Activated T-cell treated with anti-CD3 and anti-CD28 coated beads, Interleukin-2, amount 50 U/mL, for 72 hours (primary cell): ENCODE measurements at places on chromosomes 7 and 10. TPM values are rescaled to one million over a fixed set of nuclear protein-coding genes. Genes with fewer than 3 reads are reported as not detected.

Gene CALN1
- 0.86 TPM for total RNA-seq

DNA sequence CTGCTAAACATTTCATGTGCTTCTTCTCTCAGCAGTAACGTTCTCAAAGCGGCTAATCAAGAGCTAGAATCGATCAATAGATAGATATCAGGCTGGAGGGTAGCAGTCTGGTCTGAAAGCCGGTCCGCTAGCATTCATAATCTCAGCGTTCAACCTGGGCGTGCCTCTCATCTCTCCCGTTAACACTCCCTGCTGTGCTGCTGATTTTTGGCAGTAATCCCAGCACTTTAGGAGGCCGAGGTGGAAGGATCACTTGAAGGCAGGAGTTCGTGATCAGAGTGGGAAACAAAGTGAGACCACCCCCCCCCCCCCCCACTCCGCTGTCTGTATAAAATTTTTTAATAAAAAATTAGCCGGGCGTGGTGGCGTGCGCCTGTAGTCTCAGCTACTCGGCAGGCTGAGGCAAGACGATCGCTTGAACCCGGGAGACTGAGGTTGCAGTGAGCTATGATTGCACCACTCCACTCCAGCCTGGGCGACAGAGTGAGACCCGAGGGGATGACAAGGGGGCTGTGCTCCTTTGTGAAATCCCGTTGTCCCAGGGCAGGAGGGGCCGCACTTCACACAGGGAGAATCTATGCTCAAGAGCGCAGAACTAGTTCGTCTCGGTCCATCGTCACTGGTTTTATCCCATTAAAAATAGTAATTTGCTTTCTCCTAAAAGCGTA lies 624 bp upstream of the CEP55 start:
- peaks cover 5% of the 10 kb centered on the region for H3K27me3 ChIP-seq
- H3K36me3 ChIP-seq = peaks cover 7% of the 10 kb centered on the region
- peak overlapping the region; percentile 91 for H3K4me3 ChIP-seq

DNA sequence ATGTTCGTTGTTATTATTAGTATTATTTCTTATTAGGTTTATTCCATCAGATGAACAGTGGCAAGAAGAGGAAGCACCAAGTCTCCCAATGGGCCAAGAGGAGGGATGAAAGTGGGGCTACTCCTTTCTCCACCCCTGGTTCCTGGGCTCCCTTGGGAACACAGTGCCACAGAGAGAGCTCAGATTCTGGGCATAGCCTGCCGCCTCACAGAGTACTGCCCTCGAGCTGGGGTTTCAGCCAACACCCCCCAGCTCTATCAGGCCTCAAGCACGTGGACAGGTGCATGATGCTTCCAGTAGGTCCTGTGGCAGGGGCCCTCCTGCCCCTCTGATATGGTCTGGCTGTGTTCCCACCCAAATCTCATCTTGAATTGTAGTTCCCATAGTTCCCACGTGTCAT lies 103.6 kb upstream of the RNF32 start:
- H3K36me3 ChIP-seq = no peaks in the 10 kb centered on the region
- no peak overlapping the region for H3K27ac ChIP-seq
- peaks cover 22% of the 10 kb centered on the region for H3K27me3 ChIP-seq
- no peaks in the 10 kb centered on the region for H3K4me1 ChIP-seq
- DNase-seq = no peak

- H3K4me3 ChIP-seq = peak overlapping the region; percentile 88
- peaks cover 21% of the 10 kb centered on the region for H3K27me3 ChIP-seq
- H3K27ac ChIP-seq = no peak overlapping the region
- H3K4me1 ChIP-seq = peaks cover 12% of the 10 kb centered on the region
- H3K36me3 ChIP-seq = no peaks in the 10 kb centered on the region
Measured at GRCh38 chr10:35643151-35644049, 1.3 kb upstream of the FZD8 start.

GRCh38 chr10:31288001-31288400 lies 31.0 kb upstream of the ZEB1 start:
- no peaks in the 10 kb centered on the region for H3K4me1 ChIP-seq
- H3K36me3 ChIP-seq = no peaks in the 10 kb centered on the region
- H3K27ac ChIP-seq = no peak overlapping the region
- no peak for DNase-seq
- H3K27me3 ChIP-seq = no peaks in the 10 kb centered on the region
- no peak overlapping the region for H3K4me3 ChIP-seq

GRCh38 chr7:29684787-29685650 lies 121.3 kb upstream of the WIPF3 start:
- H3K27me3 ChIP-seq = peaks cover 25% of the 10 kb centered on the region
- H3K27ac ChIP-seq = no peak overlapping the region
- H3K4me3 ChIP-seq = peak overlapping the region; percentile 96
- H3K4me1 ChIP-seq = peaks cover 9% of the 10 kb centered on the region
- peak; percentile 65 for DNase-seq

GRCh38 chr7:12686891-12687717 lies at the start of gene ARL4A:
ARL4A (plus strand) TSS chr7:12687633; CDS start chr7:12688255, 622 bp downstream.
- no peaks in the 10 kb centered on the region for H3K27me3 ChIP-seq
- H3K4me3 ChIP-seq = peak within 1 kb of the TSS; percentile 97
- peak; percentile 93 for DNase-seq
- H3K27ac ChIP-seq = peak within 1 kb of the TSS; percentile 86
- no peaks in the 10 kb centered on the region for H3K36me3 ChIP-seq

DNA sequence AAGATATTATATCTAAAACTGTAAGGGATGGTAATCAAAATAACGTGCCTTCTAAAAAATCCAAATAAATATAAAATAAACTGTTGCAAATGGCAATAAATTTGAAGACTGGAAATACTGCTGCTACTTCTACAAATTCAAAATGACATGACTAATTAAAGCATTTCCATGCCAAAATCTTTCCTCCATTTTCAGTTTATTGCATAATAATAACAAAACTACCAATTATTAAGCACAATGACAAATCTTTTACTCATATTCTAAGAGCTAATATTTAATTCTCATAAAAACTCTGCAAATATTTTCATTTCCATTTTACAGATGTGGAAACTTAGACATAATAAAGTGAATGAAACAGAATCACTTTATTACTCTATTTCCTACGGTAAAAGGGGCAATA lies 38.8 kb upstream of the NEBL start:
- no peaks in the 10 kb centered on the region for H3K4me1 ChIP-seq
- no peak overlapping the region for H3K4me3 ChIP-seq
- H3K36me3 ChIP-seq = peaks cover 2% of the 10 kb centered on the region
- DNase-seq = no peak
- no peaks in the 10 kb centered on the region for H3K27me3 ChIP-seq

GRCh38 chr10:118809357-118810220 lies 54.8 kb upstream of the CACUL1 start:
- no peaks in the 10 kb centered on the region for H3K36me3 ChIP-seq
- no peak overlapping the region for H3K27ac ChIP-seq

GRCh38 chr7:157088136-157088535 lies 50.6 kb upstream of the UBE3C start:
- DNase-seq = no peak
- no peaks in the 10 kb centered on the region for H3K4me1 ChIP-seq
- H3K4me3 ChIP-seq = no peak overlapping the region
- peaks cover 8% of the 10 kb centered on the region for H3K27me3 ChIP-seq
- peaks cover 6% of the 10 kb centered on the region for H3K36me3 ChIP-seq
- no peak overlapping the region for H3K27ac ChIP-seq

DNA sequence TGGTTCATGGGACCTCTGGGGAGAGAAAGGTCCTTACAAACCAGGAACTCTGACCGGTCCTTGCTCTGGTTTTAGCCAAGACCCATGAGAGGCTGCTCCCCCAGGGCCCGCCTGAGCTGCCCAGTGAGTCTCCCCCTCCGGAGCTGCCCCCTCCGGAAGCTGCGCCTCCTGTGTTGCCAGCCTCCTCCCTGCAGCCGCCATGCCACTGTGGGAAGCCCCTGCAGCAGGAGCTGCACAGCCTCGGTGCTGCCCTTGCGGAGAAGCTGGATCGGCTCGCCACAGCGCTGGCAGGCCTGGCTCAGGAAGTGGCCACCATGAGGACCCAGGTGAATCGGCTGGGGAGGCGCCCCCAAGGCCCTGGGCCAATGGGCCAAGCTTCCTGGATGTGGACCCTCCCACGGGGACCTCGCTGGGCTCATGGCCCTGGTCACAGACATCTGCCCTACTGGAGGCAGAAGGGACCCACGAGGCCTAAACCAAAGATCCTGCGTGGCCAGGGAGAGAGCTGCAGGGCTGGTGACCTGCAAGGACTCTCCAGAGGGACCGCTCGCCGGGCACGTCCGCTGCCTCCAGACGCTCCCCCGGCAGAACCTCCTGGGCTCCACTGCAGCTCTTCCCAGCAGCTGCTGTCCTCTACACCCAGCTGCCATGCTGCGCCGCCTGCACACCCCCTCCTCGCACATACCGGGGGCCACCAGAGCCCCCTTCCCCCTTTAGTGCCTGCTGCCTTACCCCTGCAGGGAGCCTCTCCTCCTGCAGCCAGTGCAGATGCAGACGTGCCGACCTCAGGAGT lies 40.1 kb downstream of the ZNF467 start:
- H3K4me1 ChIP-seq = no peaks in the 10 kb centered on the region
- H3K27me3 ChIP-seq = peaks cover 16% of the 10 kb centered on the region
- DNase-seq = no peak
- no peak overlapping the region for H3K27ac ChIP-seq

Gene HOXA7
- not detected for total RNA-seq

Gene SORBS1
- 2.4 TPM for total RNA-seq

DNA sequence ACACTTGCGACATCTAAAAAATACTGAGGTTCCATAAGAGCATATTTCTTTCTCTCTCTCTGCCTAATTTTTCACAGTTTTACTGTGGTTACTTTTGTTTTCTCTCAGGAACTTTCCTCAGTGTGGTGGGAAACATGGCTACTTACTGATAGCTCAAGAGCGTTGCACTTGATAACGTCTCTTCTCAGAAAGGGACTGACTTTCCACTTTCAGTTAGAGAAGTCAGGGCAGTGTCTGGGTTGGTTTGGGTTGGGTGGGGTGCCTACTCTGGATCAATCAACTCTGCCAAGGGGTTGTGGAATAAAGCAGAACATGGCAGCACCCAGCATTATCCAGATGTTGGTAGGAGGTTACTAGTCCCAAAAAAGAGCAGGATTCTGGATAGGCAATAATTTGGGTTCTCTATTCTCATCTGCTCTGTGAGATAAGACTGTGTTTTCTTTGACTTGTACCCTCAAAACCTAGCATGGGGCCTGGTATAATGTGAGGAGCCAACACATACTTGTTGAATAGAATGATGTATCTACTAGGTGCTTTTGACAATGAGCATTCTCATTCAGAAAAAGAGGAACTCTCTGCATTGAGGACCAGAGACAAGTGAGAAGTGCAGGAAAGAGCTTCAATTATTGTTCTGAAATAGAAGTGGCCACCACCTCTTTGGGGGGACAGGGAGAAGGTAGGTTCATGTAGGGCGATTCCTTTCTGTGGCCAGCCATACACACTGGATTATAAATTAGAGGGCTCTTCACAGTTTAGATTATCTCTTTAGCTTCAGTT lies 315.7 kb downstream of the REEP3 start:
- no peak for DNase-seq
- H3K4me1 ChIP-seq = no peaks in the 10 kb centered on the region
- H3K27me3 ChIP-seq = peaks cover 12% of the 10 kb centered on the region
- no peak overlapping the region for H3K27ac ChIP-seq
- H3K4me3 ChIP-seq = no peak overlapping the region
- no peaks in the 10 kb centered on the region for H3K36me3 ChIP-seq

DNA sequence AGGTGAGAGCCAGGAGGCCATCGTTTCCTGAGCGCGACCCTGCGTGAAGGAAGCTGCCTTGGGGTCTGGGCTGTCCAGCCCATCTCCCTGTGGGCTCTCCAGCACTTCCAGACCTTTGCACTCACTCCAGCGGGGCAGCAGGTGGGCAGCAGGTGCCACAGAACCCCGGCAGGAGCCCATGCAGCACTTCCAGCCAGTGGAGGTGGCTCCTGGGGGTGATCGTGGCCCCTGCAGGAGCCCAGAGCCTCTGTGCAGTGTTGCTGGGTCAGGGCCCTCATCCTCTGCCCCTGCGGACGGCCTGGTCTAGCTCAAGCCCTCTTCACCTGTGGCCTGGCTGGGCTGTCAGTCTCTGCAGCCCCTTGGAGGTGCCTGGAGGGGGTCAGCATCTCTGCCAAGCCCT lies 59.9 kb downstream of the PWWP2B start:
- H3K4me3 ChIP-seq = no peak overlapping the region
- no peaks in the 10 kb centered on the region for H3K27me3 ChIP-seq
- no peak overlapping the region for H3K27ac ChIP-seq
- DNase-seq = no peak
- no peaks in the 10 kb centered on the region for H3K36me3 ChIP-seq

- peaks cover 3% of the 10 kb centered on the region for H3K36me3 ChIP-seq
- H3K27me3 ChIP-seq = peaks cover 28% of the 10 kb centered on the region
- H3K4me3 ChIP-seq = no peak overlapping the region
- H3K27ac ChIP-seq = peak overlapping the region; percentile 18
- no peak for DNase-seq
Measured at GRCh38 chr7:114784746-114785145, 137.1 kb upstream of the MDFIC start.

DNA sequence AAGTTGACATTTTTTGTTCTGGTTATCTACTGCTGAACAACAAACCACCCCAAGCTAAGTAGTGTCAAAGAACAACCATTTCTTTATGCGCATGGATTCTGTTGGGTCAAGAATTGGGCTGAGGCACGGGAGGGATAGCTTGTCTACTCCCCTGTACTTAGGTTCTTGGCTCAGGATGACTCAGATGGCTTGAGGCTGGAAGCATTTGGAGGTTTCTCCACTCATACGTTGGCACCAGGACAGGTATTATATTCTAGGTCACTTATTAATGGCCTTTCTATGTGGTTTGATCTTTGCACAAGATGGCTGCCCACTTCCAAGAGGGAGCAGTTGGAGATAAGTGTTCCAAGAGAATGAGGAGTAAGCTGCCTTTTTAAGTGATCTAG lies 11.8 kb upstream of the TFAM start:
- DNase-seq = no peak
- H3K27ac ChIP-seq = no peak overlapping the region
- no peaks in the 10 kb centered on the region for H3K36me3 ChIP-seq
- no peaks in the 10 kb centered on the region for H3K4me1 ChIP-seq
- no peak overlapping the region for H3K4me3 ChIP-seq

- no peaks in the 10 kb centered on the region for H3K36me3 ChIP-seq
- H3K4me3 ChIP-seq = no peak overlapping the region
- H3K27ac ChIP-seq = no peak overlapping the region
- peaks cover 10% of the 10 kb centered on the region for H3K27me3 ChIP-seq
Measured at GRCh38 chr10:92404612-92405418, 113.8 kb downstream of the MARCHF5 start.
